B cell (primary cell): ENCODE measurements at places on chromosomes 3 and 15.

DNA sequence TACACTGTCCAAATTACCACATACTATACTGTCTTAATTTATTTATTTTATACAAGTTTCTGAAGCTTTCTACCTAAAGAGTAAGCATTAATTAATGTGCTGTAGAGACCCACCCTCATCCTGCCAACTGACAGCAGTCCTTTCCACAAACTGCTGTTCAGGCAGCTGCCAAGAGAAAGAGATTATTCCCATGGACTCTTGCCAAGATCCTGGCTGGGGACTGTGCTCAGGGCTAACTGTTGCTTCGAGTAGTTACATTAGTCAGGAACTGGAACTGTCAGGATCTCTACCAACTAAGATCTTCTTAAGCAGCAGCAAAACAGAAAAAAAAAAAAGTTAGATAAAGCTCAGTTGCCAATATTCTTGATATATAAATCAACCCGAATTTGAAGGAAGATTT is 398.8 kb downstream of the MECOM start:
- DNase-seq, result no peak

GRCh38 chr3:124063197-124063909 is 71.4 kb upstream of the ROPN1 start:
- DNase-seq, result no peak

DNA sequence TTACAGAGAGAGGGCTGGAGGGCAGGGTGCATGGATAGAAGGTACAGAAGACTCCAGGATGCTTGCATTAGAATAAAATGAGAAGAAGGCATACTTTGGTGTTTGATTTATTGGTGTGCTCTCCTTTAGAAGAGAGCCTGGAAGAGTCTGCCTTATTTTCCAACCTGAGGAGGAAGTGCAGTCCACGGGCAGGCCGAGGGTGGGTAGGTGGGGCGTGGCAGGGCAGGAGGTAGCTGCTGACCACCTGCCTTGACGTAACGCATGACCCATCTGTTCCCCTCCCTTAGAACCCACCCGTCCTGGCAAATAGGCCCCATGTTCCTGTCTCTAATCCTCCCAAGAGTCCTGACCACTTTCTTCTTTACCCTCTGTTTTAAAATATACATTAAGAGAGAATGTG is 222.3 kb upstream of the LYSMD4 start:
- no peak for DNase-seq

GRCh38 chr3:42066516-42067181 is 24.5 kb upstream of the TRAK1 start:
- peak; percentile 87 for DNase-seq

DNA sequence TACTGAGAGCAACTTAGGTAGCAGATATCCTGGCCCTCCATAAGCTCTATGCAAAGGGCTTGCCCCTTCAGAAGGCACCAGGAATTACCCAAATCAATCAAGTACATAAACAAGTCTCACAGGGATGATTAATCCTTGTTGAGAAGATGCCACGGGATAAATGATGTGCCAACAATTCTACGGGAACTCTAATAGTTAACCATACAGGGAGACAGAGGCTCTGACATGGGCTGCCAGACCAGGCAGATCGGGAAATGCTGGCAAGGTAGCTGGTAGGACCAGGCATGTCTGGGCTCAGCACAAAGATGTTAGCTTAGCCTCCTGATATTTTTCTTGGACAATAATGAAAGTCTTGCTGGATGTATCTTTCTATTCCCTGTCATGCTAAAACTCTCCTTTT is 249.3 kb upstream of the THBS1 start:
- no peak for DNase-seq

DNA sequence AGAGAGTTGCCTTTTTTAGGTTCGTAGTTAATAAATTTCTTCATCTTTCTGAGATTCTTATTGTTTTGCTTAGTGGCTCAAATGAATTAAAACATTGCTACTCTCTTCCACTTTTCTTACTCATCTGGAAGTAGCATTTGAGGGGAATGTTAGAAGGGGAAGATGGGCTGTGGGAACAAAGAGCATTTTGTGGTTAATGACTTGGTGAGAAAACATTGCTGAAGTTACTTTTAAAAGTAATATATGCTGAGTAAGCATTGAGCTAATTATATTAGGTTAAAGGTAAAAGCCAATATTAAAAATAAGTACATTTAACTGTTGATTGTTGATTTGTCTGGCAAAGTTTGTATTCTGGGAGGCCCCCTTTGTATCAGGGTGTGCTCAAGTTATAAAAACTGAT is 5.7 kb downstream of the MORF4L1 start:
- no peak for DNase-seq

DNA sequence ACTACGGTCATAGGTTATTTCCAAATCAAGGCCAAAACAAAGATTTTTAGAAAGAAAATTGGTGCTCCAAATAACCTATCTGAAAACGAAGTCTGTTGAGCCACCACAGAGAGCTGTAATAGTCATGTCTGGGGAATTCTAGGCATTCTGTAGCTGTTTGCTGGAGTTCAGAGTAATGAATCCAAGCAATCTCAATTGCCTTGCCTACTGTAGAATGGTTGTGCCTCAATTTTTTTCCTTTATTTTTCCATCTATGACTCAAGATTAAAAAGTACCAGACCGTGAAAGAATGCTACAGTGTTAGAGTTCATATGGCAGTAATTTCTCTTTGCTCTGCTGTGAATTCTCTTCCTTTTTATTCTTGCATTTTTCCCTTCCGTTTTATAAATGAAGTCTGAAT is 1007.2 kb upstream of the ALCAM start:
- DNase-seq, result no peak

- no peak for DNase-seq
Observed at GRCh38 chr3:188452158-188452772, 298.3 kb downstream of the LPP start.

DNA sequence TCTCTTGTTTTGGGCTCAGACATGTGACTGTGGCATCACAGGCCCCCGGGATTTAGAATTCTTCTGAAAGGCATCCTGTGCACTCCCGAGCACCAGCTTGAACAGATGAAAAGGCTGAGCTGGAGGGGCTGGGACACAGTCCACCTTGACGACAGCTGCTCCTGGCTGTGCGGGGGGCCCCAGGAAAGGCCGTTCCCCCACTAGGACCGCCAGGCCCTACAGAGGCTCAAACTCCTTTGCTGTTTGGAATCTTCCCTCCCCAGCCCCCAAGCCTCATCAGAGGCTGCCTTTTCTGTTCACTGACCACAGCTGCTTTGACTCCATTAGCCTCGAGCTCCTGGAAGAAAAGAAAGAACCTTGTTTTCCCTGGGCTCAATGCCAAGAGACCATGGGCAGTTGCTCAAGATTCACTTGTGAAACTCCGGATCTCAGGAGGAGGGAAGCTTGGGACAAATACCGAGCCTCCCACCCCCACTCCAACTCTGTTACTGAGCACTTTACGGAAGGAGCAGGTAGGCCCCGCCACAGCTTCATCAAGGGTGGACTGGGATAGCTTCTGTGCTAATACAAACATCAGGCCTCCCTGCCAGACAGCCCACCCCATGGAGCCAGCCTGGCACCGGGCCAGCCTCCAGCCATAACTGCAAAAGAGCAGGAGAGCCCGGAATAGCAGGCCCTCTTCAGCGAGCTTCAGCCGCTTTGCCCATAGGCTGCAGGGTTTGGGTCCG is 15.7 kb downstream of the CIDEC start:
- DNase-seq, result no peak

GRCh38 chr3:184305577-184305976 is 6.5 kb downstream of the PSMD2 start:
- no peak for DNase-seq
